Prostate gland (tissue), 2 donors: ENCODE measurements at places on chromosomes 4 and X.
A peak's percentile ranks its signal among the peaks of the same experiment; 100 is the strongest.

DNA sequence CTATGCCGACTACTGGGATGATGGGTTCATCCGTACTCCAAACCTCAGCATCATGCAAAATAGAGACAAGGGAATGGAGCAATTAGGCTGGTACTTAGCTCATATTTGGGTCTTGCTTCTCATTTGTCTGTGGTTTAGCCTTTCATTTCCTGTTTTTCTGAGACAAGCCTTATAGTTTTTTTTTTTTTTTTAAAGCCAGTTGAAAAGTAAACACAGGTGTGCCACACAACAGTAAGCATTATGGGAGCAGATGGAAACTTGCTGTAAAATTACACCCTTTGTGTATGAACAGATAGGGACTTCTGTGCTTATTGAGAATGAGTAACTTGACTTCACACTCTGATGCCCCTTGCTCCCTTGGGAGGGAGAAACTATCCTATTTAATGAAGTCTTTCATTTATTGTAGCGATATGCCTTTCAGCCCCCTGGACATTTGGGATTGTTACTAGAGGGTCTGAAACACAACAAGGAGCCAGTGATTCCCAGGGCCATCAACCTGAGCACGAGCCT is 13.7 kb downstream of the RASSF6 start:
- no peak for DNase-seq

GRCh38 chr4:62495032-62495431 is 1294.9 kb downstream of the ADGRL3 start:
- no peak for DNase-seq

GRCh38 chrX:29466456-29466855 is 748.9 kb upstream of the MAGEB2 start:
- DNase-seq: no peak

DNA sequence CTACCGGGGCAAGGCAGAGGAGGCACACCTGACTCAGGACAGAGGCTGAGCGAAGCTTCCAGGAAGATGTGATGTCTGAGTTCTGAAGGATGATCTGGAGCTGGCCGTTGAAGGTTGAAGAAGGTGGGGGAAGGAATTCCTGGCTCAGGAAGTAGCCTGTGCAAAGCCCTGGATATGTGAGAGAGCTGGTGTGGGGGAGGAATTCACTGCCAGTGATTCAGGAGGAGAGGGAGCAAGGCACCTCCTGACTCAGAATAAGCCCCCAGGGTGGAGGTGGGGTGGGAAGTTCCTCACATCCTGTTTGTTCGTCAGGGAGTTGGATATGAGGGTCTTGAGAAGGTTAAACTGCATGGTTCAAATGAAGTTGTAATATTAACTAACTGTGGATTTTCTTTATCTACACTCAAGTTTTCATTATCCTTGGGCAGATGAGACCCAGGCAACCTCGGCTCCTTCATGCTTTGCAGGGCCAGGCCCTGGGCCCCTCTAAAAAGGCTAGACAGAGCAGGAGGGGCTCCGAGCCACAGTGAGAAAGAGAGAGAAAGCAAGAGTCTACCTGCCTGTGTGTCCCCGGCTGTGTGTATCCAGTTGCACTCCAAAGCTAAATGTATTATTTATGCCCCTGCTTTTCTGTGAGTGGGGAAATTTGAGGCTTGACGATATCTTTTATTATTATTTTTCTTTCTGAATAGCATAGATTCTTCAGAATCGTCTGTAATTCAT is 7.1 kb downstream of the NHSL2 start:
- no peak for DNase-seq

GRCh38 chr4:18242919-18243693 is 221.6 kb upstream of the LCORL start:
- DNase-seq: no peak

- DNase-seq: no peak
Measured at GRCh38 chrX:153423652-153424051, 12.4 kb downstream of the ZFP92 start.

GRCh38 chrX:57453901-57454300 is 137.9 kb upstream of the ZXDB start:
- DNase-seq: no peak

DNA sequence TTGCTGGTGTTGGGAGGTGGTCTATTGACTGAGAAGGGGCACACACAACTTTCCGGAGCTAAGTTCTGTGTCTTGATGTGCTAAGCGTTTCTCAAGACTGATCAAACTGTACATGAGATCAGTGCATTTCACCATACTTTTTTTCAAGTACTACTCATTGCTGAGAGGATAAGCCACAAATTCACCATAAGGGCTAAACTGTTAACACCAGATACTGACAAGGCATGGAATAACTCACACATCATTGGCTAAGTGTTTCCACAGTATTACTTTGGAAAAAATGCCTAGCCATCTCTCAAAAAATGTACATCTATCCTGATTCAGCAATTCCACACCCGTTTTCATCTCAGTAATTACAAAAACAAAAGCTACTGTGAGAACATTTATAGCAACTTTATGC is 13.0 kb downstream of the RBMX start:
- DNase-seq: no peak

GRCh38 chr4:87014284-87014782 is 79.5 kb downstream of the AFF1 start:
- no peak for DNase-seq

GRCh38 chr4:69710580-69710979 is 49.8 kb downstream of the SULT1B1 start:
- no peak for DNase-seq

DNA sequence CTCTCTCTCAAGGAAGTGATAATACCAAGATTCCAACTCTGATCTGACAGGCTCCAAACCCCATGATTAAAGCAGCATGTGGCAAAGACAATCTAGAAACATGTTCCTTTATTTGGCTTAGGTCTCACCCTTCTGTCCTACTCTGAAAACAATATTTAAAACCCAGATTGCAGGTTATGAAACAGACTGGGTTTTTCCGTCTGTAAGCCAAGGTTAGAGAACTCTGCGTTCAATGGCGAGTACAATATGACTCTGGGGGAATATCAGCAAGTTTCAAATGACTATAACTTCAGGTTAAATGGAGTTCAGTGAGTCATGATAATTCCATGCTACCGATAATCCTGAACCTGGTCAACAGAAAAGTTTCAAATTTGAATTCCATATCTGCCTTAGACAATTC is 50.8 kb downstream of the ANAPC10 start:
- DNase-seq: no peak

DNA sequence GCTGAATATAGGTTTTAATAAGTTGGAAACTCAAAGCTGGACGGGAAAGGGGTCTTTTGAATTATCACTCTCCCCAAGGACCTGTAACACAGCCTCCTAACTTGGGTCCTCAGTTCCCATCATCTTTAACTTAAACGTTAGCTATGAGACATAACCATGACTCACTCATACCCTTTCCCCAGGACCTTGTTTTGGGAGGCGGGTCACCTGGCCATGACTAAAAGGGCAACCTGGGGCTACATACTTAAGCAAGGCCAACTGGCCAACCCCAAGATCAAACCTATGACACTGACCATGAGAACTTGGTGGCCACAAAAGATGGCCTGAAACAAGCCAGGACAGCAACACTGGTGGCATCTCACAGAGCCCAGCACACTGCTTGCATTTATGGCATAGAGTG is 89.0 kb downstream of the SH3KBP1 start:
- DNase-seq: no peak

DNA sequence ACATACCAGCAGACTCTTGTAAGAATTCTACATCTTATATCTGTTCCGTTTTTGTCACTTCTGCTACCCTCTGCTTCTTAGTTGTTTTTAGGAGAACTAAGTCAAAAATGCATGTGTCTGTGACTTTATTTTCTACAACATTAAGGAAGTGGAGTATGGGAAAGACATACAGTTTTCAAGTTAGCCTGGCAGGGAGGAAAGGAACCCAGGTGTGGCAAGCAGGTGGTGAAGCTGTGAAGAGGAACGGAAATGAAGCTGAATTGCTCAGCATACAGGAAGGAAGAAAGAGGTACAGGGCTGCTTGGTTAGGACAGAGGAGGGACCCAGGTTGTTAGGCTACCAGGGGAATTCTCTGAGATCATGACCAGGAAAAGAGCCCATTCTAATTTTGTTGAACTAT is 9.4 kb downstream of the GPRIN3 start:
- DNase-seq: no peak

DNA sequence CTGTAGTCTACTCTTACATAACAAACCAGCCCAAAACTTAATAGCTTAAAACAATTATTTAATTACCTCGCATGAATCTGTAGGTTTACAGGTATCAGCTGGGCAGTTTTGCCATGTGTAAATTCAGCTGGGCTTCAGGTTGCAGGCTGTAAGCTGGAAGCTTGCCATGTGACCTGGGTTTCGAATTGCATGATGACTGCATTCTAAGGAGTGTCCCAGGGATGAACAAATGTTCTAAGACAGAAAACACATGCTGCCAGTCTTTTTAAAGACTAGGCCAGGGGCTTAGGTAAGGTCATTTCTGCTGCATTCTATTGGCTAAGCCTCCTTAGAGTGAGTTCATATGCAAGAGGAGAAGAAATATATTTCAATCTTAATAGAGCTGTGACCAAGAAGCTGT is 44.8 kb downstream of the GRIA2 start:
- DNase-seq: no peak

GRCh38 chr4:158008551-158009218 is 164.1 kb downstream of the GASK1B start:
- peak; percentile 31 for DNase-seq

DNA sequence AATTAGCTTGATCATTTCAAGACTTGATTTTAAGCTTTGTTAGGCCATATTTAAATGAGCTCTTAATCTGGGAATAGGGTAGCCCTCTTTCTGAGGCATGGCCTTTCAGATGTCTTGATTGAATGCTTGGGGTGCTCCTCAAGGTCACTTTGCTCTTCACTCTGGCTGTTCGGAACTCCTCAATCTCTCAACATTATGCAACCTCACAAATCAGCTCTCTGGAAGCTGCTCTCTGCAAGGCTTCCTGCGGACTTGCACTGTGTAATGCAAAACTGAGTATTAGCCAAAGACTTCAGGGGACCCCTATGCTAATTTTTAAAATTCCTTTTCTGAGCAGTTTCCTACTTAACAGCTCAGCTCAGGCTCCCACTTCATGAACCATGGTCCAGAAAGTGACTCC is 398.3 kb downstream of the PRDM5 start:
- no peak for DNase-seq

- DNase-seq: peak; percentile 88
Measured at GRCh38 chrX:2690856-2691542, at the start of gene CD99. Gene CD99 (plus strand): TSS chrX:2691295. CDS start chrX:2691361, 66 bp downstream.

- DNase-seq: no peak
Measured at GRCh38 chr4:144611850-144612249, 34.1 kb upstream of the HHIP start.

DNA sequence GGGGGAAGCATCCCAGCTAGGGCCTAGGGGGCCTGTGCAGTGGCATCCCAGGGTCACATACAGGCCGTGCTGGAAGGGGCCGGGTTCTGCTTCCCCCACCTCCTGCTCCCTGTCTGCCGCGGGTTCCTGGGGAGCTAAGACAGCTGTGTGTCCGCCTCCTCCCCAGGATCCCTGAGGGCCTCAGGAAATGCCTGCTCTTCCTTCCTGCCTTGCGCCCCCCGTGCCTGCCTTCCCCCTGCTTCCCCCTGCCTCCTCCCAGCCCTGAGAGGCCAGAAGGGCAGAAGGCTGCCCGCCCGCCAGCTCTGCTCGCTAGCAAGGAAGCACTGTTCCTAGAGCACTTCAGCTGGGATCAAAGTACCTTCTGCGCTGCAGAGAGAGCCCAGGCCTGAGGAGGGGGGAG is 2.9 kb upstream of the BGN start:
- no peak for DNase-seq

DNA sequence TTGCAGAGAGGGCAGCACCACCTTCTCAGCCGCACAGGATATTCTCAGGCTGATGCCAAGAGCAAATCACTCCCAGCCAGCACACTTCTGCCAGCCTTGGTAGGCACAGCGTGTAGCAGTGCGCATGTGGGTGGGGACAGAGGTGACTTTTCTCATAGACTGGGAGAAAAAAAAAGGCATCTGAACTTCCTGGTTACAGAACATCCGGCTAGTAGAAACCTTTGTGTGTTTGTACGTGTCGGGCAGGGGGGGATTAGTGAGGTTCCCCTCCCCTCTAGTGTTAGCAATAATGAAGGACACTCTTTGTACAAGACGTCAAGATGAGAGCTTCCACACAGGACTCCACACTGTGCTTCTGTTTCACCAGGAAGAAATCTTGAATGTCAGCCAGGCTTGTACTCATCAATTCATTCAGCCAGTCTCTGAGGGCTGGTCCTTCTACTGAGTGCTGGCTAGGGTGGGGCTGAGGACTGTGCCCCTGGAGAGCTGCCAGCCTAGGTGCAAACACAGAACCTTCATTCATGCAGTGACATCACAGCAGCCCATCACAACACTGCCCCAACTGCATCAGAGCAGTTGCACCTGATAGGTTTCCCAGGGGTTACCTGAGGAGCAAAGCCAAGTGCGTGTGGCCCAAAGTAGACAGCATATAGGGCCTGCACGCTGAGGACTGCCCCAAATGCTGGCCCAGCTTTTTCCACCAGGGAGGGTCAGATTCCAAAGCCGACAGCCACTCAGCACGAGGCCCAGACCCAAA is 34.7 kb downstream of the SLC25A5 start:
- DNase-seq: peak; percentile 41

DNA sequence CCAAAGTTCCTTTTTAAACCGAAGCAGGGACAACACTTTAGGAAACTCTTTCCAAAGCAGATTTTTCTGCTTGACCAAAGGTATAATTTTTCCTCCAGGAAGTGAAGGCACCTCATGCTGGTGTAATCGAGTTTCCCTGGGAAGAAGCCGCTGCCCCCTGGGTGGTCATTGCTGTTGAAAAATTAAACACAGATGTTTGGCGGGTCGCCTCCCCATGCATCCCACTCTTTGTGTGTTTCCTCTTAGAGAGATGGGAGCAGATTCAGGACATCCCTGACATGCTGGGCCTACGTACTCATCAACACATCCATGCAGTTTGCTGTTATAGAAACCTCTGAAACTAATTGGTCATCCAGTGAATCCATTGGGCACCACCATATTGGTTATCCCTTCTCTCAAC is 179.2 kb upstream of the HCCS start:
- no peak for DNase-seq

DNA sequence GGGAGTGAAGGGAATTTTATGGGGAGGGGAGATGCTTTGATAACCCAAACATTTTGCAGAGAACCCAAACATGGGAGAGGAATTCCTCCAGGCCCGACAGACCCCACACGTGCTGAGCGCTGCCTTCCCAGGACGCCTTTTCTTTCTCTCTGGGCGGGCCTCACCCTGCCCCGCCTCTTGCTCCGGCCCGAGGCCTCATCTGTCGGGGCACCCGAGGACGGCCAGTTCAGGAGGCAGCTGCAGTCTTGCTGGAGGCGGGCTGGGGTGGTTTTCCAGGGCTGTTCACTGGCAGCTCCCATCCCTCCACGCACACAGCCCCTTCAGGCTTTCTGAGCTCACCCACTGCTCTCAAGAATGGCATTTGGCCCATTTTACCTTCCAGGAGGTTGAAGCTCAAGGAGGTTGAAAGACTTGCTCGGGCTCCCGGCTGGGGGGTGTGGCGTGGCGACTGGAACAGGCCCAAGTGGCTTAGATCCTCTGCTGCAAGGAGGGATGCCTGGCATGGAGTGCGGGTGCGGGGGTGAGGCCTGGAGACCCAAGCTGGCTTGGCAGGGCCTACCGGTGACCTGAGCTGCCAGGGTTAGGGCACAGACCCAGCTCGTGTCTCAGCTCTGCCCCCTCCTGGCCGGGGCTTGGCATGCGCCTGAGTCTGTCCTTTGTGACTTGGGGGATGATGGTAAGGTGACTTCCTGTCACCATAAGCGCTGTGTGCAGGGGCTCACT is 99.2 kb downstream of the PSAPL1 start:
- peak; percentile 12 for DNase-seq
